ENCODE measurements at places on chromosomes 2 and 18. TPM values are rescaled to one million over a fixed set of nuclear protein-coding genes. Genes with fewer than 3 reads are reported as not detected.
A peak's percentile ranks its signal among the peaks of the same experiment; 100 is the strongest.

DNA sequence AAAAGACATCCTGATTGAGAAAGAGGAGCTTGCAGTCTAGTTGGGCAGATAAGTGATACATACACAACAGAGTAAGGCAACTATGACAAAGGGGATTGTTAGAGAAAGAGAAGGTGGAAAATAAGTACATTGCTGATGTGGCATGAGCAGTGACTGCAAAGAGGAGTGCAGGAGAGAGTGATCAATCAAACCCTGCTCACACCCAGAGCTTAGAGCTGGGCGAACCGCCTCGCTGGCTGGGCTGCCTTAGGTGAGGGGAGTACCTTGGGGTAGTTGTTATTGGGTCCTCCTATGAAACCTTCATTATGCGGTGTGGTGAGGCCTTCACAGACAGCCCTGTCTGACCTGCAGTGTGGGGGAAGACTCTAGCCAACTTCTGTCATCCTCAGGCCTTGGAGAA, 161.7 kb downstream of the FHOD3 start:
- DNase-seq: no peak

The PLCL1 gene
- total RNA-seq: 0.35 TPM

DNA sequence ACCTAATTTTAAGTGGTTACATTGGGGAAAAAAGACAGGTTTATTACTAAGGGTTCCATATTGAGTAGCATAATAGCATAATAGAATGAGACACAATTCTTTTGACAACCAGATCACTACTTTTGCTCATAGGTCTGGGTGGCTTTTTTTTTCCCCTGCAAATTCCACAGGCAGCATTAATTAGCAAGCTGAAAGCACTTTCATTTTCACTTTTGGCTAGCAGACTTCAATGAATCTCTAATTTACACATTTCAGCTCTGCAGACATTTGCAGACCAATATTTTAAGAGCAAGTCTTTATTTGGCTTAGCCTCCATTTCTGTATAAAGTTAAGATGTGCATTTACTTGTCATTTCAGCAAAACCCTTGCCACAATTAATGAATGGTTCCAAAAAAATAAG, 185.5 kb downstream of the NOL4 start:
- no peak for DNase-seq

- DNase-seq: no peak
Observed at GRCh38 chr2:9585486-9585885, 29.9 kb upstream of the ADAM17 start.

The CREG2 gene
- total RNA-seq: 0.38 TPM

The CCDC85A gene
- total RNA-seq: 2.1 TPM

DNA sequence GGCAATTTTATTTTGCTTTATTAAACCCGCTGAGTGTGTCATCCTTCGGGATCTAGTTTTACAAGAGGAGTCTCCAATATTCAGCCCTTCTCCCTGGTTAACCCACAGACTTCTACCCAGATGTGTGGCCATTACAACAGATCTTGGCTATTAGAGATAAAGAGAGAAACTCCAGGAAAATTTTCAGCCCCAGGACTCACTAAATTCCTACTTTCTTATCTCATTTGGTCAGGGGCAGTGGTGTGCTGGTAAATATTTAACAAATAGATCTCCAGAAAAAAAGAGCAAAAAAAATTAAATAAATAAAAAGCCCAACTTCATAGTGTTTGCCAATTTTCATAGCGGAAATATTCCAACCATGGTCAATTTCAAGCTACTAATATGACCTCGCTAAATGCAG, 168.4 kb downstream of the RND3 start:
- no peak for DNase-seq

GRCh38 chr2:142870526-142870925, 6.9 kb upstream of the KYNU start:
- no peak for DNase-seq

- no peak for DNase-seq
Observed at GRCh38 chr2:64681479-64681967, 27.8 kb upstream of the SERTAD2 start.

GRCh38 chr2:177211576-177212105, 953 bp upstream of the HNRNPA3 start:
- DNase-seq: no peak

The KCNE4 gene
- 0.44 TPM for total RNA-seq

The NGEF gene
- 16.5 TPM for total RNA-seq

The GAL3ST2 gene
- not detected for total RNA-seq

DNA sequence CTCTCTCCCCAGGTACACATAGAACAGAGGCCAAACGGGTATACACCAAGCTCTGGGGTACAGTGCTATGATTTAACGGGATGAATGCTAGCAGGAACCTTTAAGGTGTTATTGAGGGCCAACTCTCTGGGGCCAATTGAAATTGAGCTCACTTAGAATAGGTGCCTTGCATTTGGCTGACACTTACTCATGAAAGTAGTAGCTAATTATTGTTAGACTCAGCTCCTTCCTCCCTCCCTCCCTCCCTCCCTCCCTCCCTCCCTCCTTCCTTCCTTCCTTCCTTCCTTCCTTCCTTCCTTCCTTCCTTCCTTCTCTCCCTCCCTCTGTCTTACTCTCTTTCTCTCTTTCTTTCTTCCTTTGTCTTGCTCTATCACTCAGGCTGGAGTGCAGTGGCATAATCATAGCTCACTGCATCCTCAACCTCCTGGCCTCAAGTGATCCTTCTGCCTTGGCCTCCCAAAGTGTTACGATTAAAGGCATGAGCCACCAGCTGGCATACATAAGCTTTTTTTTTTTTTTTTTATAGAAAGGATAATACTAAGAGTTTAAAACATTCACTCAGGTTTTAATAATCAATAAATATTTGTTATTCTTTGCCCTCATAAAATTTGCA, 95.7 kb downstream of the TTC27 start:
- DNase-seq: no peak

- DNase-seq: no peak
Observed at GRCh38 chr2:113675875-113676274, 48.8 kb downstream of the RABL2A start.

- DNase-seq: no peak
Observed at GRCh38 chr2:13550285-13551231, 833.8 kb downstream of the TRIB2 start.

The BOK gene
- 57.1 TPM for total RNA-seq

GRCh38 chr2:200765995-200766660, 45.6 kb upstream of the BZW1 start:
- DNase-seq: no peak

The MYCN gene
- total RNA-seq: 0.21 TPM

DNA sequence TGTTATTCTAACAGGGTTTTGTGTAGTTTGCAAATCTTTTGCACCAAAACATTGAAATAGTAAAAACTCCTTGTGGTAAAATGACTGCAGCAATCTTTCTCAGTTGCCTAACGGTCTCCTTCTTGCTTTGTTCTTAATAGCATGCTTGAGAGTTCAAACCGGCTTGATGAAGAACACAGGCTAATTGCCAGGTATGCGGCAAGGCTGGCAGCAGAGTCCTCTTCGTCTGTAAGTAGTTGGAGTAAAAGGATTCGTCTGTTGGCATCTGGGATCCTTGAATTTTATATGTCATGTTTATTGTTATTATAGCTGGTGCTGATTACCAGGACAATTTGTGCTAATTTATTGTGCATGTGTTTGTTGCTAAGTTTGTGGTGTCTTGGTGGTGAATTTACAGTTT, 138.1 kb downstream of the DTNA start:
- no peak for DNase-seq

- no peak for DNase-seq
Observed at GRCh38 chr2:219620546-219620945, 6.9 kb upstream of the SLC4A3 start.

- DNase-seq: no peak
Observed at GRCh38 chr2:96804986-96805385, 11.1 kb upstream of the CNNM3 start.

DNA sequence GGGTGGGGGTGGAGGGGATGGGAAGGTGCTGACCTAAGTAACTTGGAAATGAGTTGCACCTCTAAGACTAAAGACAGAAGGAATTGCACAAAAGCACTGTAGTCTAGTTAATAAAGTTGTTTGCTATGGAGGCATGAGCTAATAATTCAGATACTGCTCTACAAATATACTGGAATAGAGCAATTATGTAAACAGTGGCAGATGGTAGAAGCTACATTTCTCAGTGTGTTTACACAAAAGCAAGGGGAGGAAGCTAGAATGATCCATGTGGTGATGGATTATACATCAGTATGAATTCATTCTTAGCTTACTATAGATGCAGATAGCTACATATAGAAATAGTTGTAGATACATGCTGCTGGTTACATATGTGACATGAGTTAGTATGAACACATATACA, 27.6 kb upstream of the UBE2F start:
- DNase-seq: no peak

The EVA1A gene
- total RNA-seq: 9.4 TPM

- no peak for DNase-seq
Observed at GRCh38 chr2:106868275-106868674, 17.7 kb downstream of the ST6GAL2 start.

The MC5R gene
- total RNA-seq: 0.57 TPM

- no peak for DNase-seq
Observed at GRCh38 chr2:229268626-229269025, 2.5 kb downstream of the PID1 start.

The KIAA2012 gene
- total RNA-seq: not detected

The EML6 gene
- 3.4 TPM for total RNA-seq

DNA sequence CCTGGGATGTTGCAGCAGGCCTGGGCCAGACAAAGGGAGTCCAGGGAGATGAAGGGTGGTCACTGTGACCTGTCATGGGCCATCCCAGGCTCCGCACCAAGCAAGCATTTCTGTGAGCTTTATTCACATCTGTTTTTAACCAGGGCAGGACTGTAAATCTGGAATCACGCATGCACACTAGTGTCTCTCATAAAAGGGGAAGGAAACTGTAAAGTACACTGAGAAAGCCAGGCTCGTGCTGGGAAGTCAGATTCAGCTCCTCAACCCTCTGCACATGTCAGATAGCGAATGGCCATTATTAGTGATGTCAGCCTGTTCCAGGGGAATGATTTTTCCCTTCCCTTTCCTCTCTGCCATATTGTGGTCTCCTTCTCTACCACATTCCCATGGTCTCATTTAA, 818.6 kb upstream of the RAB6C start:
- DNase-seq: no peak

- no peak for DNase-seq
Observed at GRCh38 chr18:23998820-23999219, 15.7 kb upstream of the TTC39C start.

- no peak for DNase-seq
Observed at GRCh38 chr2:75707901-75708300, 2.8 kb downstream of the GCFC2 start.

The GNLY gene
- 6.1 TPM for total RNA-seq

The SLC19A3 gene
- 0.42 TPM for total RNA-seq

- no peak for DNase-seq
Observed at GRCh38 chr2:35873921-35874320, 481.7 kb upstream of the CRIM1 start.

The UGT1A7 gene
- total RNA-seq: 68.3 TPM

- peak; percentile 28 for DNase-seq
Observed at GRCh38 chr2:238426568-238427434, at the start of gene ASB1. Gene ASB1, plus strand, starts transcription at chr2:238426927. Its CDS starts 144 bp downstream, at chr2:238427071.

DNA sequence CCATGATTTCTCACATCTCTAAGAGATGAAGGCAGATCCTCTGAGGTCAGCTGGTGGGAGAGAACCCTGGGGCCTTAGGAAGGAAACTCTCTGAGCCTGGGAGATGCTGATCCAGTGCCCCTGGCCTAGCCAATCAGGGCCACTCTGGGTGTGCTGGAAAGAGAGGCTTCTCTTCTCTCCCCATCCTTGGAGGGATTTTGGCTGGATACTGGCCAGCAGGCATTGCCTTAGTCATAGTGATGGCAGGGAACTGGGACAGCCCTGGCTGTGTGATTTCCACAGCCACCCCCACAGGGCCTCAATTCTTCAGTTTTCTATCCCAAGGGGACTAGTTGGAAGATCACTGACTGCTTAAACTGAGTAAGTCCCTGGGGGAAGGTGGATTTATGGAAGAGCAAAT, 26.6 kb upstream of the PLB1 start:
- DNase-seq: no peak

DNA sequence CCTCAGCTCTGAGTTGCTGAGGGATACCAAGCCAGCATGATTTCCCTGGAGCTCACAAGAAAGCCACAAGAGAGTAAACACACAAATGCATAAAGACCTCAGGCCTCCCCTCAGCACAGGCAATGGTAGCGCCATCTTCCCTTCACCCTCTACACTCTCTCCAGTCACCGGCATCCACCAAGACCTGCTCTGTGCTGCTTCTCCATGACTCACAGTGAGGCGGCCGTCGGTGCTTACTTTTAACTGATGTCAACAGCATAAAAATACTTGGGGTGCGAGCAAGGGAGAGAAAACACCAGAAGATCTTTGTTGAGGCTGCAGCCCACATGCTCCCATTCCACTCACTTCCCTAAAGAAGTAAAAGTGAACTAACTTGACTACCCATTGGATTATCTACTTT, 46.7 kb downstream of the L3MBTL4 start:
- DNase-seq: no peak

DNA sequence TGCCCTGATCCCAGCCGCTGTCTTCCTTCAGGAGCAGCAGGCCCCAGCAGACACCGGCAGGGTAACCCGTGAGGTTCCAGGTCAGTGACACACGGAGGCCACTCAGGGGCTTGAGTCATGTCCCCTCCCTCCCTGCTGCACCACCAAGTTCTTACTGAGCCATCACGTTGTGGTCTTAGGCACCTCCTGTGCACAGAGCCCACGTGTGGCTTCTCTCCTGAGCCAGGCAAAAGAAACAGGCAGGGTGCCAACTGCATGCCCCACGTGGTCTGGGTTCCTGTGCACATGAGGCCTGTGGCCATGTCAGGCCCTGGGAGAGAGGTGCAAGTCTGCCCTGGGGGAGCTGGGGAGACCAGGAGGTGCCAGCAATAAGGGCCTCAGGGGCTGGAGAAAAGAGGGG, 264.8 kb downstream of the KLHL29 start:
- DNase-seq: no peak

- no peak for DNase-seq
Observed at GRCh38 chr2:107808959-107809358, 17.7 kb upstream of the RGPD4 start.

DNA sequence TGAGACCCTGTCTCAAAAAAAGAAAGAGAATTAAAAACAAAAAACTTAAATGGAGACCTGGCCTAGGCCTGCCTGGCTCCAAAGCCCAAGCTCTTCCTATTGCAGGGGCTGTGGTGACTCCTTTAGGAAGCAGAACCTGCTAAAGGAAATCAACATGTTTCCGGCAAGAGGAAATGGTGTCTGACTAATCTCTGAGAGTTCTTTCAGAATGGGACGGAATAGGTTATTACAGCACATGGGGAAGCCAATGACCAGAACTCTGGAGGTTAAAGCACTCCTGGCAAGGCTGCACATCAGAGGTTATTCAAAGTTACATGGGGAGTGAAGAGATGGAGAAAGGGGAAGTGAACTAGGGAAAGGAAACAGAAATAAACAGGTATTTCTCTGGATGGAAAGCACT, 21.4 kb downstream of the KIF3C start:
- no peak for DNase-seq
